ENCODE measurements at places on chromosomes 7 and 10.

DNA sequence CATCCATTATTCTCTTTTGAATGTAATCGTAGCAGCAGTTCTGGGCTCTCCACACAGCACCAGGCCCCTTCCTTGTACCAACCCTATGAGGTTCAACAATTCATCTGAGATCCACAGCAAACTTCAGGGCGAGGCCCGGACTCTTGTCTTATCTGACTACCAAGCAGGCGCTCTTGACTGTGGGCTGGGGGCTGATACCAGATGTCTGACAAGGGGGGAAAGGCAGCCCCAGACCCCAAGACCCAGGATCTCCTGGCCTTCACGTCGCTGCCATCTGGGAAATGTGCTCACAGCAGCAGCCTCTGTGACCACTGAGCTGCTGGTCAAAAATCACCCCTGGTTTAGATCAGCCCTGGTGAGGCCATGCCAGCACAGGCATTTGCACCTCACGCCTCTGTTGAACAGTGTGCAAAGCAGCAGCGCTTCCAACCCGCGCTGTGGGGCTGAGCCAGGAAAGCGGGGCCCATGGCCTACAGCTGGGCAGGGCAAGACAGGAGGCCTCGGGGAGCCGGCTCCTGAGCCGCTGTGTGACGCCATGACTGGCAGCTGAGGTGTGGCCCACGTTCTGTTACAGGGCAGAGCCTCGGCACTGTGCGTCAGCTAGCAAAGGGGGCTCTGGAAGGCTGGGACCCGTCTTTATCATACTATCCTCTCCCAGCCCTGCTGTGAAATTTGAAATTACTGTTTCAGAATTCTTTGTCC lies 143.9 kb downstream of the PAXIP1 start:
- no peak for DNase-seq

DNA sequence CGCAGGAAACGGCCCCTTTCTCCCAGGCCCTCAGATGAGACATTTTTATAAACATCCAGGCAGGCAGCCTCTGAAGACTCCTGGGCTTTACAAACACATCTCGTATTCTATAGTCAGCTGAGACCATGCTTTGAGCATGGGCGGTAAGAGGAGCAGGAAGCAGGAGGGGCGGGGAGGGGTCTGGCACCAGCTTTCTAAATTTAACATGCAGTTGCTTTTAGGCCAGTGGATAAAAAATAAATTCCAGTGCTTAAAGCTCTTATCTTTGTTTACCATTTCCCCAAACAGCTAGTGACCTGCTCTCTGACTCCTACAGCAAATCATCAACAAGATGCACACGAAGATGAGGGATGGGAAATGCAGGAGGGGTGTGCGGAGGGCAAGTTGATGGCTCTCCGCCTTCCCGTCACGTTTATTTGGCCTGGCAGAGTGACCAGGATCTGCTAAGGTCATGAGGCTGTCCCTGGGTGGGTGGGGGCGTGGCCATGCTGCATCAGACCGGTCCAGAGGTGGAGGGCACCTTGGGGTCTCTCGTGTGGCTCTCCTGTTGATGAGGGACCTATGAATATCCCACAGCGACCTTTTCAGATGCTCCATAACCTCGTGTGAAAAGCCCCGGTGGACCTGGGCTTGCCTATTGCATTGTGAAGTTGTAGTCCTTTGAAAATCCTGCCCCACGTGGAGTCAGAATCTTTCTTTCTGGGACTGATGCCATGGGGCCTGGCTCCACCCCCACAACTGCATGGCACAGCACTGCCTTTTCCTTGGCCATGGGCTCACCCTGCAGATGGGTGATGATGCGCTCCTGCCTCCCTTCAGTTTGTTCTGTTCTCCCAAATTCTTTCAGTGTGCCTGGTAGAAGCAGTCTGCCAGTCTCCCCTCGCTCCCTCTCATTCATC lies 67.5 kb downstream of the PARP12 start:
- no peak for DNase-seq

DNA sequence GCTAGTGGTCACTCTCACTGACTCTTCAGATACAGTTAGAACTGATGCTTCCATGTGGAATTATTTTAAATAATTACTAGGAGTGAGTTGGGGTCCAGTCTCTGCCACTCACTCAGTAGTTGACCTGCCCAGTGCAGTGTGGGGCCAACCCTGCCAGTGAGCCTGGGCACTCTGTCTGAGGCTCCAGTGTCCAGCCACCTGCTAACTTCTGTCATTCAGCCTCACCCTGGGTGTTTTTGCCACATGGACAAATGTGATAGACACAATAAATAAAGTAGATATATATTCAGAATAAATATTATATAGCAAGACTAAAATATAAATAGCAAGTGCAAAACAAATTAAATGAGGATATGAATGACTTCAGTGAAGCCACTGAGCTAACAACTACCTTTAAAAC lies 7.2 kb downstream of the INSYN2A start:
- no peak for DNase-seq

GRCh38 chr10:132428486-132428995 lies 31.5 kb downstream of the PWWP2B start:
- no peak for DNase-seq

DNA sequence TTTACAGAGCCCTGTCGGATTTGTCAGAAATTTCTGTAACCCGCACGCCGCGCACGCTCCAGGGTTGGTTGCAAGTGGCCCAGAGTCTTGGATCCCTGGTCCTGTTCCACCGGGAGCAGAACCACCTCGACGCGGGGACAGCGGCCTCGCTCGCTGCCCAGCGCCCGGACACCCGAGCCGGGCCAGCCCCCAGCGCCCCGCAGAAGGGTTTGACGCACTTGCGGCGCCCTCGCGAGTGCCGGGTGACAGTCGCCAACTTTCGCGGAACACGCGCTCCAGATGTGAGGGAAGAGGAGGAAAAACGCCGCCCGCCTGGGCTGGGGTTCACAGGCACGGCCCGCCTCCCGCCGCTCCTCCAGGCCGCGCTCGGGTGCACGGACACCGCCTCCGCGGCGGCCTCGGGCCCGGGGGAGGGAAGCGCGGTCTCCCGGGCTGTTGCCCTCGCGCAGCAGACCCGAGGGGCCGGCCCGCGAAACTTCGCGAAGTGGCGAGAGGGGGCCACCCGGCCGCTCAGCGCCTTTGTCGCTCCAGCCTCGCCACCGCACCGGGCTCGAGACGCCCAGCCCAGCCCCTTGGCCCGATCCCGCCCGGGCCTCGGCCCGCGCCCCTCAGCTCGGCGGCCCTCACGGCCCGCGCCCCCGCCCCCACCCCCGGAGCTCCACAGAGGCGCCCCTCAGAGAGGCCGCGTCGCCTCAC lies 514 bp downstream of the RNF216 start:
- no peak for DNase-seq

DNA sequence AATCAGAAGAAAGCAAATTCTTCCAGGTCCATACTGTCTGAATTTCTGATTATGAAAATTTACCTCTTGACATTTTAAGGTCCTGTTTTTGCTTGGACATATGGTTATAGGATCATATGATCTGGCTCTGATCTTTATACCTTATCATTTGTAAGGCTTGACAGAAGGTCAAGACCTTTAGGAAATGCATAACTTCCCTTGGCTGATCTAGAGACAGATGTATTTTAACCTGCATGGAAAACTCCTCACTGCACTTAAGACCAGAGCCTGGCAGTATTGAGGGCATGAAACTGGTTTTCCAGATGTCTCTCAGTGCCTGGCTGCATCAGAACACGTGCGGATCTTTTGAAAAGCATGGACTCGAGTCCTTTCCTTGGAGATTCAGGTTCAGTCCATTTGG lies 55.9 kb downstream of the TRRAP start:
- no peak for DNase-seq

DNA sequence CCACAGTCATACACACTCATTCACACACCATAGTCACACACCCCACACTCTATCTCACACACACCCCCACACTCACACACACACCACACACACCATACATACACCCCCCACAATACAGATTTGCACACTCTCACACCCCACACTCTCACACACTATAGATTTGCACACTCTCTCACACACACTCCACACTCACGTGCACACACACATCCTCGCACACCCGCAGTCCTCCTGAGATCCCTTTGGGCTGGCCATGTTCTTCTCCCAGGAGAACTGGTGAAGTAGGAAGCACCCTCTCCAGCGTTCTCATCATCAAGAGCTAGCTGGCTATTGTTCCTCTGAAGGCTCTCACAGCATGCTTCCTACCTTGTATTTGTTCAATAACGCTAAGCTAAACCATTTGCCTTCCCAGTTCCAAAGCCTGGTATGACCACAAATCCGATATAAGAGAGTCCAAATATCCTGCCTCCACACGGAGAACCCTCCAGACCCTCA lies 86.2 kb downstream of the HECW1 start:
- DNase-seq: no peak

GRCh38 chr7:36602934-36603887 lies 121.1 kb downstream of the AOAH start:
- no peak for DNase-seq

- DNase-seq: no peak
These were observed 657.9 kb downstream of the NXPH1 start for GRCh38 chr7:9091282-9091681.

DNA sequence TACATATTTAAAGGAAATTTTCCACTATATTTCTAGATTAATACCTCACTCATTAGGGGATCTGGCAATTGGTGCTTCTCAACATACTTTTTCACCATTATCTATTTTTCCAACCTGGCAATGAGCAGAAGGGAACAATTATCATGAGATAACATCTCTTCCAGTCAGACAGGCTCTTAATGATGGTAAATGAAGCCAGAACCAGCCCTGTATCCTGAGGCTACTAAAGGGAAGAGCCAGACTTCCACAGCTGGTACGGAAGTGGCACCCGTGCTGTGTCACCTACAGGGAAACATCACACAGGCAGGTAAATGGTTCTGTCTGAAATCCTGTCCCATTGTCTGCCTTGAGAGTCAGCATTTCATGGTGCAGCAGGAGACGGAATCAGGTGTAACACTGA lies 75.9 kb downstream of the ELMO1 start:
- DNase-seq: no peak

- DNase-seq: no peak
These were observed 36.6 kb downstream of the SRRM3 start for GRCh38 chr7:76238326-76238725.

- no peak for DNase-seq
These were observed 10.8 kb downstream of the AGK start for GRCh38 chr7:141562036-141562435.

- DNase-seq: no peak
These were observed 31.8 kb downstream of the CHST3 start for GRCh38 chr10:71995887-71996575.

DNA sequence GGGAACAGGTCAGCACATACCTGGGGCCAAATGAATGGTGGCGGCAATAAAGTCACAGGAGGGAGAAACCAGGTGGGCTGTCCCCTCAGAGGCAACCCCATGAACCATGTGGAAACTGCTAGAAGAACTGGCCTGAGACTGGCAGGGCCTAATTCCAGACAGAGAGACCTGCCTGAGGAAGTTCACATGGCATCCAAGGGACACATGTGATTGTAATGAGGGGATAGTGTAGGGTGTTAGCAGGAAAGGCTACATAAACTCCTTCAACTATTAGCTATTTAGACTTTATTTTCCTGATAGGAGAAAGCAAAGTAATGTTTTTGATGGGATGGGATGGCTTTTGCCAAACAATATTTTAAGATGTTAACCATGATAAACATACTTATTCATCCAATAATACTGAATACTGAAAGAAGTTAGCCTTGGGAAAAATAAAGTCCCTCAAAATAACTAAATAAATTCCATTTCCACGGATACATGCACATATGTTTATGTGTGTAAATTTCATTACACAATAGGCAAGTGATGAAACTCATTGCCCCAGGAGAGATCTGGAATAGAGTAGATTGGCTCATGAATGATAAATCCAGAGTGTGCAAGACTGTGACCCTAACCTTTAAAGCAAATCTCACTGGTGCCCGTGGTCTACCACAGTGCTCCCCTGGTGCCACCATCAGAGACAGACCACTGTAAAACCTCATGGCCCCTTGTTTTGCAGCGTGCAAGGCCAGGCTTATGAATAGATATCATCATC lies 137.0 kb downstream of the NRF1 start:
- no peak for DNase-seq
